Activated CD8-positive, alpha-beta memory T cell treated with anti-CD3 and anti-CD28 coated beads, Interleukin-2, amount 10 ng/mL, durations not matched to agents 7 days and 5 days (primary cell): ENCODE measurements at places on chromosomes 6 and 20. TPM values are rescaled to one million over a fixed set of nuclear protein-coding genes. Genes with fewer than 3 reads are reported as not detected.

ANKRD66 gene
- total RNA-seq, result not detected

TRIM40 gene
- total RNA-seq, result not detected

WFDC6 gene
- total RNA-seq, result not detected

GATA5 gene
- total RNA-seq, result not detected

BPIFA1 gene
- total RNA-seq, result not detected

GGT7 gene
- 4.6 TPM for total RNA-seq

MMP24 gene
- not detected for total RNA-seq

GINS1 gene
- 36.5 TPM for total RNA-seq

HLA-DRB1 gene
- 189 TPM for total RNA-seq

SNX9 gene
- 39.4 TPM for total RNA-seq
